ENCODE measurements at places on chromosomes 16 and 17.

DNA sequence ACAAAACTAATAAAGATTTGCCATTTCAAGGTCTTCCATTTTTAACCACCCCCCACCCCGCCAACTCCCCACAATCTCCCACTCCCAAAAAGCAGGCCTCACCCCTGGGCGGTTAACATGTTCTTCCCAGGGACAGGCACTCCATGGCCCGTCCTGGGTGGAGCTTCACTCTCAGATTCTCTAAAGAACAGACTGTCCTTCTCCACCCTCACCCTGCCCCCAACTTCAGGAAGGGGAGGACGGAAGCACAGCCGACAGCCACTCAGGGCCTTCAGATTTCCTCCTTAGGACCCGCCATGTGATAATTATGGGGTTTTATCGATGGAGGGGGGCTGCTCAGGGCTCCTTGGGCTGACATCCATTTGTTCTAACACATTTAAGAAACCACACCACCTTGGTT lies 61.9 kb downstream of the ZFHX3 start:
- no peak for DNase-seq

DNA sequence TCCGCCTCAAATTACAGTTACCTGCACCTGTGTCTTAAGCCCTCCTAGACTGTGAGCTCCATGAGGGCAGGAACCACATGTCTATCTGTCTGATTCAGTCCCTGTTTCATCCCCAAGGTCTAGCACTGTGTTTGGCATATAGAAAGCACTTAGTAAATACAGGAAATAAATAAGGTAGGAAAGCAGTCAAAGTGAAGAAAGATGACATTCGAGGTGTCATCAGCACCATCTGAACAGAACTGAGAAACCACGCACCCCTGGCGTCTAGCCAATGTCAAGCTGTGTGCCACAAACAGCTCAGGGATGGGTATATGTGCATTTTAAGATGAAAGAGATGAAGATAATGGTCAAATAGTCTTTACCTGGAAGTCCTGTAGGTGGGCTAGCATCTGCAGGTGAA lies 79.6 kb upstream of the ATP2A3 start:
- DNase-seq = no peak

DNA sequence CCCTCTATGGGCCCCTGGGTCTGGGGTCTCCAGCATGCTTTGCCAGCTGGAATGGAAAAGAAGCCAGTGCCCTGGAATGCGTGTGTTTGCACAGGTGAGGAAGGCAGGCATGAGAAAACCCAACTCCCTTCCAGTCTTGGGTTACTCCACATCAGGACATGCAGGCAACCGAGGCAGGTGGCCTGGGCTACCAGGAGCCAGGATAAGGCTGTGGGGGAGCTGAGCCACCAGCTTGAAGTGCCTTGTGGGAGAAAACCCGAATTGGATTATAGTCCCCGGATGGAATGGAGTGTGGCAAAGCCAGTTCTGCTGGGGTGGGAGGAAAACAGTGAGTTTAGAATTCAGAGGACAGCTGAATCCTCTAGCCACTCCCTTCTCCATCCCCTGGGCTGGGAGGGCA lies 7.2 kb downstream of the SRCIN1 start:
- peak; percentile 80 for DNase-seq

DNA sequence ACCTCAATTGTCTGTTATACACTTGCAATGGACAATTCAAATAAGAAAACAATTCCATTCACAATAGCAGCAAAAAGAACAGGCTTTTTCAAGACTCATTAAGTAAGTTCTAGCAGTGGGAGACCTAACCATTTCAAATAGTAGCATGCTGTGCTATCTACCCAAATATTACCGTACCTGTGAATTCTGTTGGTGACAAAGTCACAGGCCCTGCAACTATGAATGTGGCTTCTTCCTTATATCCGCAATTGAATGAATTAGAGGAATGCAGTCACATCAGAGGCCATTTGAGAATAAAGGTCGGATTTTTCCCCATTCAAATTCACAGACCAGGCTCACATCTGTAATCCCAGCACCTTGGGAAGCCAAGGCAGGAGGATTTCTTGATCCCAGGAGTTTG lies 800 bp upstream of the NME4 start:
- DNase-seq = no peak

GRCh38 chr16:82011199-82011641 lies at the start of gene SDR42E1:
Gene SDR42E1 (minus strand): TSS chr16:82011470. CDS start chr16:82000858, 10,612 bp downstream.
- DNase-seq = peak; percentile 35

DNA sequence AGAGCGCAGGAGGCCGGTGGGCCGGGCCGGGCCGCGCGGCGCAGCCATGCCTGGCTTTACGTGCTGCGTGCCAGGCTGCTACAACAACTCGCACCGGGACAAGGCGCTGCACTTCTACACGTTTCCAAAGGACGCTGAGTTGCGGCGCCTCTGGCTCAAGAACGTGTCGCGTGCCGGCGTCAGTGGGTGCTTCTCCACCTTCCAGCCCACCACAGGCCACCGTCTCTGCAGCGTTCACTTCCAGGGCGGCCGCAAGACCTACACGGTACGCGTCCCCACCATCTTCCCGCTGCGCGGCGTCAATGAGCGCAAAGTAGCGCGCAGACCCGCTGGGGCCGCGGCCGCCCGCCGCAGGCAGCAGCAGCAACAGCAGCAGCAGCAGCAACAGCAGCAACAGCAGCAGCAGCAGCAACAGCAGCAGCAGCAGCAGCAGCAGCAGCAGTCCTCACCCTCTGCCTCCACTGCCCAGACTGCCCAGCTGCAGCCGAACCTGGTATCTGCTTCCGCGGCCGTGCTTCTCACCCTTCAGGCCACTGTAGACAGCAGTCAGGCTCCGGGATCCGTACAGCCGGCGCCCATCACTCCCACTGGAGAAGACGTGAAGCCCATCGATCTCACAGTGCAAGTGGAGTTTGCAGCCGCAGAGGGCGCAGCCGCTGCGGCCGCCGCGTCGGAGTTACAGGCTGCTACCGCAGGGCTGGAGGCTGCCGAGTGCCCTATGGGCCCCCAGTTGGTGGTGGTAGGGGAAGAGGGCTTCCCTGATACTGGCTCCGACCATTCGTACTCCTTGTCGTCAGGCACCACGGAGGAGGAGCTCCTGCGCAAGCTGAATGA lies 606 bp downstream of the THAP11 start:
- no peak for DNase-seq

DNA sequence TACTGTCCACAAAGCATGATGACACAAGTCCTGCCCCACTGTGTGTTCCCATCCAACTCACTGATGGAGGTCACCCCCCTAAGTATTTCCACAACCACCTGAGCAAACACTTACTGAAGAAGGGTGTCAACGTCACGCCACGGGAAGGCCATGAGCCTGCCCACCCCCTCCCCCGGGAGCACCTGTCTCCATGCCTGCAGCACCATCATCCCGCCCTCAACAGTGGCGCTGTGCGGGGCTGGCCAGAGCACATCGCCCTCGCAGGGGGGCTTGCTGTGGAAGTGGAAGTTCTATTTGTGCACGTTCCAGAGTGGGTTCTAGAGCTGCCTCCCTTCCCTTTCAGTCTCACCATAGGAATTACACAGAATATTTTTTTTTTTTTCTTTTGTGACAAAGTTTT lies 4.3 kb upstream of the MBTPS1 start:
- no peak for DNase-seq

DNA sequence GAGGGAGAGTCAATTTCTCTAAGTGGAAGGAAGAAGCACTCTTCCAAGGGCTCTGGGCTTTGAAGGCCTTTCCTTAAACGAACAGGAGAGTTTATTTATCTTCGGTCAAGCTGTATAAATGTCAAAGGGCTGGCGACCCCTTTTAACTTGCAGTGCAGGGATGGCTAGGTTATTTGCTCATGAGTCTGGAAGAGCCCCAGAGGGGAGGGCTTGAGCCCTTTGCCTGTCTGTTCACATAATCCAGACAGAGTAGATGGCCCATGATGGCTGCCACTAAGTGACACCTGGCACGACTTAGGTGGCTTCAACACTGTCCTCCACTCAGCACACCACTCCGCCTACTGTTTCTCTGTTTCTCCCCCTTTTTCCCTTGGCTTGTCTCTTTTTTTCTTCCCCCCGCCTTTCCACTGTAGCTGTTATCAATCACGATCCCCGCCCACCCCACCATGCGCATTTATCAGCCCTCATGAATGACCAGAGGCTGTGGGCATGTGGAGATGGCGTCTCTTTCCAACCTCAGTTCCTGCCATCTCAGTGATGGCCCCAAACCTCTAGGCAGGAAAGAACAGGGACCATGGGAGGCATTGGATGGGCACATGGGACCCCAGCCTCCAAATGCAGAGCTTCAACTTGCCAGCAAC lies 408.7 kb upstream of the TNRC6C start:
- no peak for DNase-seq

DNA sequence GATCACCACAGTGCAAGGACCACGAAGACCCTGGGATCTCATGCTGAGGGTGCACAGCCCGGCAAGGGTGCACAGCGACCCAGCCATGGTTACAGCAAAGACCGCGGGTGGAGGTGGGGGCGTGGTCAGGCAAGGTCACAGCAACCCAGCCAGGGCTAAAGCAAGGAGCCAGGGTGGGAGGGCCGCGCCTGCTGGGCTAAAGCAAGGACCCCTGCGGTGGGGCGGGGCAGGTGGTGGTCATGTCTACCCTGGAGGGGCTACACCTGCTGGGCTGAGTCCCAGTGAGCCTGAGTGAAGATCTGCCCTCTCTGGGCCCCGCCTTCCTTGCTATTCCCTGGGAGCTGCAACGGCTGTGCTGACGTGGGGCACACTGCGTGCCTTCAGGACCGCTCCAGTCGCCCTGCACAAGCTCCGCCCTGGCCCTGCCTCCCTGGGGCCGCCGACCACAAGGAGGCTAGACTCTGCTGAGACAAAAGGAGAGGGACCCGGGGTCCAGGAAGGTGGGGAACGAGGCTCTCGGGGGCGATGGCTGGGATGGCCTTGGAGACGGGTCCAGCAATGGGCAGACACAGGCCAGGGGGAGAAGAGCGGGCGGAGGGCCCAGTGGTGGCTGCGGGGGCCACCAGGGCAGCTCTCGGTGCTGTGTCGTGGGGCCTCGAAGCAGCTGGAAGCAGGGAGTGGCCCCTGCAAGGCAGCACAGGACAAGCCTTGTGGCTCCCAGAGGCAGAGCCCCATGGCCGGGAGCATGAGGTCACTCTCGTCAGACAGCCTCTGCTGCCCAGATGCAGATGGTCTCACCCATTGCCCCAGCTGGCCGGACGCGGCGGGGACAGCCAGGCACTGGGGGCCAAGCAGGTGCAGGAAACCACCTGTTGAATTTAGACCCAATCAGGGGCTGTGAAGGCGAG lies 52.8 kb downstream of the CBFA2T3 start:
- DNase-seq = no peak

- DNase-seq = no peak
Measured at GRCh38 chr17:50547736-50548083, 736 bp downstream of the SPATA20 start.

- DNase-seq = no peak
Measured at GRCh38 chr16:1525871-1526607, 7.4 kb upstream of the TMEM204 start.

- DNase-seq = no peak
Measured at GRCh38 chr17:27741361-27741861, 58.9 kb downstream of the NOS2 start.

DNA sequence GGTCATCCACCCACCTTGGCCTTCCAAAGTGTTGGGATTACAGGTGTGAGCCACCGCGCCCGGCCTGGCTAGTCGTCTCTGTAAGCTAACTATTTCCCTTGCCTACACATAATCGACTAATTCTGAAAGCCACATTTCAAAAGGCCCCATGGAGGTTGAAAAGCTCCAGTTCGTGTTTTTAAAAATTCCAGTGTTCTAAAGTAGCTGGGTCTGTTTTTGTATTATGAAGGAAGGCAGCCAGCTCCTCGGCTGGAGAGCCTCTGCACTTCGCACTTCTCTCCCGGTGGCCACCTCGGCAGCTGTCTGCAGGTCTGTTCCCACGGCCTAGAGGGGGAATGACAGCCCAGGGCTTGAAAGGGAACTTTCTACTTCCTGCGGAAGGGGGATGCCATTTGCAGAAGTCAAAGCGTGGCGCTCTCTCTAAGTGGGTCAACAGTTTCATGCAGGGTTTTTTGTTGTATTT lies 16.9 kb downstream of the HASPIN start:
- no peak for DNase-seq

- DNase-seq = no peak
Measured at GRCh38 chr17:61307905-61308886, 91.4 kb upstream of the TBX2 start.

- peak; percentile 41 for DNase-seq
Measured at GRCh38 chr17:20010099-20010863, 1.1 kb downstream of the SPECC1 start.

DNA sequence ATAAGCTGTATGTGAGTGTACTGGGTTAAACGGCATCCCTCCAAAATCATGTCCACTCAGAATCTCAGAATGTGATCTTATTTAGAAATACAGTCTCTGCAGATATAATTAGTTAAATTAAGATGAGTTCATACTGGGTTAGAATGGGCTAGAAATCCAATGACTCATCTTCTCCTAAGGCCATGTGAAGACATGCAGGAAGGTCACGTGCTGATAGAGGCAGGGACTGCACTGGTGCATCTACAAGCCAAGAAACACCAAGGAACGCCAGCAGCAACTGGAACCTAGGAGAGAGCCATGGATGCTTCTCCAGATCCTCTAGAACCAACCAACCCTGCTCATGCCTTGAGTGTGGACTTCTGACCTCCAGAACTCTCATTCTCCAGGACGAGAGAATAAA lies 241.0 kb downstream of the XYLT1 start:
- DNase-seq = no peak

GRCh38 chr16:78869492-78869891 lies 731.0 kb downstream of the MAF start:
- DNase-seq = no peak

DNA sequence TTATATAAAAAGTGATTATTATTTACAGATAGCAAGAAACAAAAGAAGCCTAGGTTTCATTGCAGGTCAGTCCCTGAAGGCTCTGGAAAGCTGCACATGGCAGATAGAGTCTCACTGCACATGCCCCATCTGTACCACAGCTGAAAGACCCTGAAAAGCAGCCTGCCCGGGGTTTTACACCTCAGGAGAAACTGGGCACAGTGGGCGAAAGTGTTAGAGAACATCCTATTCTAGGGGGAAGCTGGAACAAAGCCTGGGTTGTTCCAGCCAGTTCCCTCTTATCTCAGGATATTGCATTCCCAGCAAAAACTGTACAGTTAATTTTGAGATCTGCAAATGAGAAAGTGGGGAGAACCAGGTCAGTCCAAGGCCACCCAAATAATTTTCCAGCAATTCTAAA lies 419.7 kb downstream of the CNTNAP4 start:
- DNase-seq = no peak

DNA sequence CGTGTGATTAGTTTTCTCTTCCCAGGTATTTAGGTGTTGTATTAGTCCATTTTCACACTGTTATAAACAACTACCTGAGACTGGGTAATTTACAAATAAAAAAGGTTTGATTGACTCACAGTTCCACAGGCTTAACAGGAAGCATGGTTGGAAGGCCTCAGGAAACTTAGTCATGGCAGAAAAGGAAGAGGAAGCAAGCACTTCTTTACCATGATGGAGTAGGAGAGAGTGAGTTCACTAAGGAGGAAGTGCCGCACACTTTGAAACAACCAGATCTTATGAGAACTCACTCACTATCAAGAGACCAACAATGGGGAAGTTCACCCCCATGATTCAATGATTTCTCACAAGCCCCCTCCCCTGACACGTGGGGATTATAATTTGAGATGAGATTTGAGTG lies 1343.7 kb upstream of the GOT2 start:
- no peak for DNase-seq

Measured in NCI-H1436 treated with DMSO at 0.1 percent for 48 hours (cell line).